Caki2 (cell line): ENCODE measurements at places on chromosomes 3 and 15.

- no peak for DNase-seq
Observed at GRCh38 chr15:55694652-55695150, 48.3 kb downstream of the PRTG start.

- DNase-seq = no peak
Observed at GRCh38 chr15:42992626-42993025, 72.0 kb upstream of the TTBK2 start.

DNA sequence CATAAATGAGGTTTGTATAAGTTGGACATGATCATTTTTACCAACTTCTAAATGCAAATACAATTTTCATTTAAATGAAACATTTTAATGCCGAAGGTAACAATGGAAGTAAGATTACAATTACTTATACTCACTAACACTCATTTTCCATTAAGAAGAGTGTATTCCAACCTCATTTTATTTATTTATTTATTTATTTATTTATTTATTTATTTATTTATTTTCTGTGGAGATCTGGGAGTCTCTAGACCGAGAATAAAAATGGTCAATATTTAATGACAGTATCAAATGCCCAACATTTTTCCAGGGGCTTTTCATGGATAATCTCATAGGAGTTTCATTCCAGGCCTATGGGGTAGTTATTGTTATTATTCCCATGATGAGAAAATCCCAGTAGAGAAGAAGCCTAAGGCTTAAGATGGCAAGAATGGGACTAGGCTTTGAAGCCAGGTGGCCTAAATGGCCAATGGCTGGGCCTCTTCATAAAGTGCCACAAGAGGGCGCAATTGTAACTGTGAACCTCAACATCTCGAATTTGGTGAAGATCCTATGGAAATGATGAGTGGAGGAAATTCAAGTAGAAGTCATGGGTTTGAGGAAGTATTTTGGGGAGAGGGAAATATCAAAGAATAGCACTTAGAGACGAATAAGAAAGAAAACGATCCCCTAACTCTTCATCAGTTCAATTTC lies 21.3 kb downstream of the VGLL3 start:
- no peak for DNase-seq

- no peak for DNase-seq
Observed at GRCh38 chr3:59262076-59262498, 212.3 kb upstream of the CFAP20DC start.

GRCh38 chr3:173902871-173903270 lies 505.3 kb downstream of the NLGN1 start:
- DNase-seq = no peak

GRCh38 chr3:98655666-98656065 lies 62.3 kb upstream of the CPOX start:
- no peak for DNase-seq

GRCh38 chr3:88947013-88947412 lies 160.4 kb upstream of the EPHA3 start:
- no peak for DNase-seq
